ENCODE measurements at places on chromosomes 11 and 22. TPM values are rescaled to one million over a fixed set of nuclear protein-coding genes. Genes with fewer than 3 reads are reported as not detected.

Gene TUT1
- 31.8 TPM for total RNA-seq

Gene OR8D4
- not detected for total RNA-seq

Gene APOA5
- total RNA-seq: not detected

Gene TMEM25
- total RNA-seq: 20.5 TPM

Gene MRPL48
- total RNA-seq: 41.9 TPM

Gene CATSPERZ
- total RNA-seq: 0.55 TPM

Gene OR52I2
- total RNA-seq: not detected

Gene MS4A13
- not detected for total RNA-seq

Gene GGT1
- total RNA-seq: 48.4 TPM

Gene XBP1
- total RNA-seq: 91.8 TPM

Gene OR4D5
- total RNA-seq: not detected

Gene CNIH2
- total RNA-seq: 1.7 TPM

Gene SHISA8
- 1.1 TPM for total RNA-seq

Gene HTR3A
- total RNA-seq: not detected

Gene ANKK1
- not detected for total RNA-seq

Gene MRGPRE
- not detected for total RNA-seq

Gene TAF1D
- total RNA-seq: 236 TPM

Gene BID
- total RNA-seq: 19.0 TPM

Gene GSTT2
- total RNA-seq: not detected

Gene FSHB
- total RNA-seq: not detected

Gene FAM180B
- not detected for total RNA-seq

Gene CEP126
- total RNA-seq: 1.5 TPM

Gene C11orf42
- not detected for total RNA-seq

All from activated naive CD4-positive, alpha-beta T cell treated with anti-CD3 and anti-CD28 coated beads, Interleukin-2, amount 50 U/mL, for 72 hours (primary cell).